ENCODE measurements at places on chromosomes 4 and X.

- DNase-seq: peak; percentile 4
Measured at GRCh38 chrX:132092439-132093065, 35.3 kb downstream of the FRMD7 start.

GRCh38 chr4:31929676-31930345 lies 1209.6 kb downstream of the PCDH7 start:
- DNase-seq: no peak

- no peak for DNase-seq
Measured at GRCh38 chr4:184189966-184190365, 27.7 kb downstream of the ENPP6 start.

DNA sequence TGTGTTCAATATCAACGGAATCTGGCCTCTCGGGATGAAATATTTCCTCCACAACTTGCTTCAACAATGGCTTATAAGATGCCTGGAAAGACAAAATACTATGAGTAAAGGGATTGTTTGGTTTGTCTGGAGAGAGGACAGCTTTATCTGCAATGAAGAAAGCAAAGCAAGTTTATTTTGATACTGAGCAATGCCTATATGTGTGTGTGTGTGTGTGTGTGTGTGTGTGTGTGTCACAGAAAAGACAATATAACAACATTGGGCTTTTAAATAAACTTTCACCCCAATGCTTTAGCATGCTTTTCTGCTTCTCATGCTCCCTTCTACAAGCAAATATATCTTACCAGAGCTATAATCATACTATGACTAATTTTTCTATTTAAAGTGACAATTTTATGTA lies 45.4 kb downstream of the RASL11B start:
- no peak for DNase-seq

DNA sequence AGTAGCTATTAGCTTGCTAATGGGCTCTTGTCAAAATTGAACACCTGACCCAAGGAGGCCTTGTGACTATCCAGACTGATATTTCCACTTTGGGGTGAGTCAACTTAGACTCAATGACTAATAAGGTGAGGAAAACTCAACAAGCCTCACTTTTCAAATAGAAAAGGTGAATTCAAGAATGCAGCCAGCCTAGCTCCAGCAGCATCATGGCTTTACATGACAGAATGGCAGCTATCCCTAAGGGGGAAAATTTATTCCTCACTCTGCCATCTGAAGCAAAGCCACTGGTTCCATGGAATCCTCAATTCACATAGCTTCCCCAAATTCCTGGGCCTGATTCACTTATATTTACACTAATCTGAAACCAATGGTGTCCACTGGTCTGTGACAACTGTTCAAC lies 29.1 kb upstream of the RAB9B start:
- no peak for DNase-seq

DNA sequence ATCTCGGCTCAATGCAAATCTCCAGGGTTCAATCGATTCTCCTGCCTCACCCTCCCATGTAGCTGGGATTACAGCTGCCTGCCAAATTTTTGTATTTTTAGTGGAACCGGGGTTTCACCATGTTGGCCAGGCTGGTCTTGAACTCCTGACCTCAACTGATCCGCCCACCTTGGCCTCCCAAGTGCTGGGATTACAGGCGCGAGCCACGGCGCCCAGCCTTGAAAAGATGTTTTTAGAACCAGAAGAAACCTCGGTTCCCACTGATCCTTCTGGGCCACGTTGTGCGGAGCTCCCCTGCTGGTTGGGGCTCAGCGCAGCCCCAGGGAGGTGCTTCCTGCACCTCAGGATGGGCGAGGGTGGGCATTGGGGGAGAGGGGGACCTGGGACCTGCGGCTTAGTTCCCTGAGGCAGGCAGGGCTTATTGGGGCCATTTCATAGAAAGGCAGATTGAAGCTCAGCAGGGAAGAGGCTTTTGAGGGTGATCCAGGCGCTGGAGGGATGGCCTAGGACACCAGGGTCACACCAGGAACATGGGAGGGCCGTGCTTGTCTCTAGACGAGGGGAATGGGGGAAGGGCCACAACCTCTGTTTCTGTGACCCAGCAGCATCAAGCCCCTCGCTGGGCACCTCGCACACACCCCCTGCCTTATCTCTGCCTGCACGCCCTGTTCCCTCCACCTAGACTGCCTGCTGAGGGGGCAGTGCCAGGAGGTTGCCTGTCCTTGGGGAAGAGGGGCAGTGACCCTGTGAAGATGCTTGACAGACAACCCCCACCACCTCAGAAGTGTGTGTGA lies 6.3 kb upstream of the ADD1 start:
- DNase-seq: no peak

DNA sequence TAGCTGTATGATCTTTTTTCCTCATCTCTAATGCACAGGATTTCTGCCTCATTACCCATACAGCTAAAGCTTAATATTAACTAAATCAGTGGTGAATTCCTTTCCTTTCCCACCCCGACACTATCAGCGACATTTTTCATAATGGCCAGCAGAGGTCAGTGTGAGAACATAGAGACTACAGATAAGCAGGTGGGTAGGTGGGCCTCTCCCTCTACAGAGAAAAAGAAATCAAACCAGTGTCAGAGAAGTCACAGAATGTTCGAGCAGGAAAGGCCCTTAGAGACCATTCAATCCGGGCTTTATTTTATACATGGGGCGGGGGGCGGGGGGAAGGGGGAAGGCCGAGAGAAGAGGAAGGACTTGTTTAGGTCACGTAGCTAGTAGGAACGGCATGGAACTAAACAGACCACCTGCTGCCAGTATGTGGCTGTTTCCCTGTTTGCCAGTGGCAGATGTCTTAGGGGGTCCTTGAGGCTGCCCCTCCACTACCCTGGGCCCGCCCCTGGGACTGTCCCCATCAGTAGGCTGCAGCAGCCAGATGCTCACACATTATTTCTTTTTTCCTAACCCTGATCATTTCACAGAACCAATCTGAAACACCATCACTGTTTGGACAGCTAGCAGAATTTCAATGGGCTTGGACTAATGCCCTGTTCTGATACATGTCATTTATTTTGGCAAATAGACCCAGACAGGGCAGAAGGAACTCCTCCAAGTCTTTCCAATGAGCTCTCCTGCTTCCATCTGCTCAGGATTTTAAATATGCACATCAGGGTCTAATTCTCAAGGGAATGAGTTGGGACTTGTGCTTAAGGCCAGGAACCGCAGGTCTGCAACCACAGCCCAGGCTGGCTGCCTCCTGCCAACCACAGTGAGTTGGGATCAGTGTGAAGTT lies 133.4 kb downstream of the ATG4A start:
- DNase-seq: no peak

- DNase-seq: no peak
Measured at GRCh38 chr4:173254646-173255045, 79.5 kb downstream of the HMGB2 start.

GRCh38 chrX:10415306-10416001 lies 204.9 kb downstream of the MID1 start:
- no peak for DNase-seq

DNA sequence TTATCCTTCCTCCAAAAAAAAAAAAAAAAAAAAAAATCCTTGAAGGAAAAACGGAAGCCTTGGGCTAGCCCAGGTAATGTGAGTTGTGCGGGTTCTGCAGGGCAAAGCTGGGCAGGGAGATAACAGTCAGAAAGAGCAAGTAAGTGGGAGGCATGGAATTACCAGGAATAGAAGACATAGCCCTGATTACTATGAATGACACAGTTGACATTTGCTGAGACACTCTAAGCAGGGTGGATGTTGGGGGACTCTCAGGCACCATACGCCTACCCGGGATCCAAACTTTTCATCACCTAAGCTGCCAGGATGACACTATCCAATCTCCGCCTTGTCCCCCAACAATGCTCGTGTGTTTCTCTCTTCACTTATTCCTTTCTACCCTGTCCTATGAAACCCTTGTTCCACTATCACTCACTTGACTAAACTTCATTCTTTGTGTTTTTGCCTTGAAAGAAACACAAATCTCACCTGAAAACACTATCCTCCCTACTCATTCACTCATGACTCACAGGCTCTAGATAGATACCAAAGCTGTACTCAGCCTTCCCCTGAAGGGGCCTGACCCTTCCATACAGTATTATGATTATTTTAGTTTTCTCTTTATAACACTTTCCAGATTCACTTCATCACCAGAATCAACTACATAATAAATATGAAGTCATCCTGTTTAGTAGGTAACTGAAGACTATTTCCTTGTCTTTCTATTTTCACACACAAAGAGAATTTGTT lies 158.4 kb downstream of the INPP4B start:
- no peak for DNase-seq

- peak; percentile 36 for DNase-seq
Measured at GRCh38 chrX:130401415-130402207, at the start of gene RBMX2. RBMX2 (plus strand) TSS chrX:130401987; CDS start chrX:130402033, 46 bp downstream.

DNA sequence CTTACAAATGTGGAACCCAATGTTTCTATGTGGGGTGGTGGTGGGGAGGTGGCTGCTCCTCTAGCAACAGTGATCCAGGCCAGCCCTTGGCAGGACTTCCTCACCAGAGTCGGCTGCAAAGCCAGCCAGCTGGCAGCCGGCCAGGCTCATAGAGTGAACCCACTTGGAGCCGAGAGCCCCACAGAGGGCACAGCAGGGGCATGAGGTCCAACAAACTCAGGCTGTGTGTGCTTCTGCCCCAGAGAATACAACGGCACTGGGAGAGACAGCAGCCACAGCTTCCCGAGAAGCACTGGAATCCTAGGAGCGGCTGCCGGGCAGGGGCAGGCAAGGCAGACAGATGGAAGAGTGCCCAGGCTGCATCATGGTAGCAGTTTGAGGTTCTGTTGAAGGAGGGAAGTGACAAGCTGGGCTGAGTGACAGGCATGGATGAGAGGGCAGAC lies 23.5 kb upstream of the SOWAHD start:
- DNase-seq: no peak

DNA sequence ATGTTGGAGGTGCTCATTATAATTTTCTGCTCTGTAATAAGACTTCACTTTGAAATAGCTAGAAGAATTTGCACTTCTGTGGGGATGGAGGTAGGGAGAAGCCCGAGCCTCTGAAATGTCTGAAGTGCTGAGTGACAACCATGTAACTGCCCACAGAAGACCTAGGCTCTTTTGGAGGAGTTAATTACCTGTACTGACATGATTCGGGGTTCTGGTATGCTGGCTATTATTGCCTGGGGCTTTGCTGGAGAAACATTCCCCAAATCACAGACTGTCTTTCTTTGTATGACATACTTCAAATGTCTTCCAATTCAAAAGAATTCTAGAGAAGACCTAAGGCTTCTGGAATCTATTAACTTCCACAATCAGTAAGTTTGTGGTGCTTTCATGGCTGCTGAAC lies 211.2 kb upstream of the POF1B start:
- no peak for DNase-seq

GRCh38 chr4:89914609-89915550 lies 20.2 kb downstream of the MMRN1 start:
- DNase-seq: no peak

DNA sequence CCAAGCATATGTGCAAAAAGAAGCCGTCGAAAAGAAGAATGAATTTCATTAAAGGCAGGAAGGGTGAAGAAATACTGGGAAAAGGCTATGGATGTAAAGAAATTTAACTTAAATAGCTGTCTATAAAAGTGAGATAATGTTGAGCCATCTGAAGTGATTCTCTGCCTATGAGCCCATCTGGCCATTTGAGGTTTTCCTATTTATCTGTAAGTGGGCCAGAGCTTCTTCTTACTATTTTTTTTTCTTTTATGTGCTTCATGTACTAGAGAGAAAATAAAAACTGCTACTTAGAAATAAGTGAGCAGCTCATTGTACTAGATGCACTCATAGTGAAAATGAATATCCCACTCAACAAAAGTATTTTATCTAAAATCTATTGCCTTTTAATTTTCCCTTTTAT lies 725.7 kb downstream of the FSTL5 start:
- no peak for DNase-seq

DNA sequence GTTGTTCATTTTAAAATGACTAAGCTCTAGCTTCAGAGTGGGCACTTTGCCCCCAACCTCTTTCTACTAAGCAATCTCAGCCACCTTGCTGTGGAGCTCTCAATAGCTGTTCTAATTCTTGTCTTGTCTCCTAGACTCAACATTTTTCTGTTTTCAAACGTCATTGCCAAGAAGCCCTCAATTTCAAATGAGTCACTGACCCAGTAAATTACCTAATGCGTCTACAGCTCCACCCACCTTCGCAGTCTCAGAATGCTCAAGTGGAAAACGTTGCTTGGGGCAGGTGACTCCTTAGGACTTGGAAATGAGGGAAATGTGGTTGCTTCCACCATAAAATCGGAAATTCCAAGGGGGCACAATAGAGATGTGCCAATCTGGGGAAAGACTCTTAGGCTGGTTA lies 59.0 kb downstream of the ING2 start:
- DNase-seq: no peak

- no peak for DNase-seq
Measured at GRCh38 chr4:73308286-73308685, 49.7 kb upstream of the ANKRD17 start.

GRCh38 chr4:1362046-1362445 lies 15.0 kb downstream of the UVSSA start:
- no peak for DNase-seq

GRCh38 chr4:3075652-3075981 lies 1.1 kb downstream of the HTT start:
- DNase-seq: no peak

DNA sequence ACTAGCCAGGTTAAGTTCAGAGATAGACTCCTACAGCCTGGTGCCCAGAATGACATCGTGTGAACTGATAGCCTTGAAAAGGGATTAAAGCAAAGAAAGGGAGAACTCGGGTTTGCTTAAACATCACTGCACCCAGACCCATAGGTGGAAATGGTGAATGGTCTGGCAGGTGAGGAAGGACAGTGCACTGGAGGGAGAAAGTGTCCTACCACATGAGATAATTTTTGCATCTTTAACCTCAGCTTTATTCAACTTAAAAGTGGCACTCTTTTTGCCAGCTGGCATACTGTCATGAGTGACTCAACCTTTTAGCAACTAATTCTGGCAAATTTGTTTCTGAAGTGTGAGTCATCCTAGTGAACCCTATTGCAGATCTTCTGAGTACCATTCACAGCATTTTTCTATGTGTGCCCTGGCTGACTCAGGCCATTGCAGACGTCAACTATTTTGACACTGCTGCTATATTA lies 53.0 kb upstream of the DAPP1 start:
- no peak for DNase-seq

- DNase-seq: no peak
Measured at GRCh38 chrX:40439625-40440532, 140.9 kb upstream of the ATP6AP2 start.

- DNase-seq: no peak
Measured at GRCh38 chr4:86432559-86433134, 72.8 kb upstream of the MAPK10 start.

DNA sequence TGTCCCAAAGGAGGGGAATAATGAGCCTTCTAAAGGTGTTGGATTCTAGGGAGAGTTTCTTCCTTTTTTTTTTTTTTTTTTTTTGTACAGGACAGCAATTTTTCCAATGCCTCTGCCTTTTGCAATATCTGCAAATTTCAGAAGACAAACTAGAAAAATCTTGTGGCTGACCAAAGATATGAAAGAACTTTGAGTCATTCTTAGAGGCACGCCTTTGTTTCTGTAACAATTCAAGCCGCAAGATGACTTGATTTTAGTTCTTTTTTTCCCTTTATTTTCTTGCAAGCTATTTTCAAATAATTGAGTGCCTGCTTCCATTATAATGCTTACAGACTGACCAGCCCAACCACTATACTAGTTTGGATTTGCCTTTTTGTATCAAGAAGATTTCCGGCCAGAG lies 47.6 kb upstream of the UXT start:
- no peak for DNase-seq

GRCh38 chr4:122624205-122624604 lies 3.3 kb upstream of the IL21 start:
- no peak for DNase-seq
